Fibroblast of skin of scalp (primary cell): ENCODE measurements at places on chromosomes 16 and 17.

GRCh38 chr16:65307286-65307685, 185.4 kb upstream of the CDH11 start:
- DNase-seq = no peak

GRCh38 chr17:63433746-63434591, 12.1 kb downstream of the CYB561 start:
- peak; percentile 98 for DNase-seq

DNA sequence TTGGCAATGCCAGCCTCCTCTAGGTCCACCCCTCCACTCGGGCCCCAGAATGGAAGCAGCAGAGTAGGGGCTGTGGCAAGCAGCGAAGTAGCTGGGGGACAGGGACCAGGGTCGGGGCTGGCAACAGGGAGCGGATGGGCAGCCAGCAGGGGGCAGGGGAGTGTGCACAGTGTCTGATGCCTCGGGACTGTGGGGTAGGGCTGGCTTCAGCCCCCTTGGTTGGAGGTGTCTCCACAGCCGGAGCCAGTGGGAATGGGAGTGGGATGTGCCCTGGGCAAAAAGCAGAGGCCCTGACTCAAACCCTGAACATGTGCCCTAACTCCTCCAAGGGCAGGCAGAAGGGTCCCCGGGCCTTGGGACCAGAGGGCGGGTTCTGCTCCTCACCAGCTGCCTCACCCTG, 18.5 kb upstream of the ARHGAP27 start:
- DNase-seq = no peak

DNA sequence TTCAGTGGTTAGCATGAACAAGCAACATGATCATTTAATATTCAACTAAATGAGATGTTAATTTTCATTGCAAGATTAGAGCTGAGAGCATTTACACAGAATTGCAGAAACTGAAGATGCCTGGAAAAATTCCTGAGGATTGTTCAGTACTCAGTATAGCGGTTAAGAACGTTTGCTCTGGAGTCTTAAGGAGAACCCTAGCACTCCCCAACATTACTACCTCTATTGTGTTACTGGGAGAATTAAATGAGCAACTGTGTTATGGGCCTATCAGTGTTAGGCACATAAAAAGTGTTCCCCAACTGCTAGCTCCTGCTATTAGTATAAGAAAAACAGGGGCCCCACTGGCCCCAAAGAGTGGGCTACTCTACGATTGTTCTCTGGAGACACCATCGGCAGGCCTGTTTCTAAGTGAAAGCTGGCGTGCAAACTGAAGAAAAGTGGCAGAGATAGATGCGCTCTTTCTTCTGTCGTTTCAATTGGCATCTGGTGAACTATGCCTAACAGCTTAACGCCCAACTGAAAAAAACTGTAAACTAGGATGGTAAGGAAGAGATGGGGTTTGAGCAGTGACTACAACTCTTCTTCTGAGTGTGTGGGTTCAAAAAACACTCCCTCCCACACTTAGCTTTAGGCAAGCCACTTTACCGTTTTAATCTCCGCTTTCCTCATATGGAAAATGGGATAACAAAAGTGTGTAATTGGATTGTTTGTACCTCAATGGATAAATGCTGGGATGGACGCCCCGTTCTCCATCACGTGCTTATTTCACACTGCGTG, 1.3 kb downstream of the CDR2 start:
- no peak for DNase-seq

DNA sequence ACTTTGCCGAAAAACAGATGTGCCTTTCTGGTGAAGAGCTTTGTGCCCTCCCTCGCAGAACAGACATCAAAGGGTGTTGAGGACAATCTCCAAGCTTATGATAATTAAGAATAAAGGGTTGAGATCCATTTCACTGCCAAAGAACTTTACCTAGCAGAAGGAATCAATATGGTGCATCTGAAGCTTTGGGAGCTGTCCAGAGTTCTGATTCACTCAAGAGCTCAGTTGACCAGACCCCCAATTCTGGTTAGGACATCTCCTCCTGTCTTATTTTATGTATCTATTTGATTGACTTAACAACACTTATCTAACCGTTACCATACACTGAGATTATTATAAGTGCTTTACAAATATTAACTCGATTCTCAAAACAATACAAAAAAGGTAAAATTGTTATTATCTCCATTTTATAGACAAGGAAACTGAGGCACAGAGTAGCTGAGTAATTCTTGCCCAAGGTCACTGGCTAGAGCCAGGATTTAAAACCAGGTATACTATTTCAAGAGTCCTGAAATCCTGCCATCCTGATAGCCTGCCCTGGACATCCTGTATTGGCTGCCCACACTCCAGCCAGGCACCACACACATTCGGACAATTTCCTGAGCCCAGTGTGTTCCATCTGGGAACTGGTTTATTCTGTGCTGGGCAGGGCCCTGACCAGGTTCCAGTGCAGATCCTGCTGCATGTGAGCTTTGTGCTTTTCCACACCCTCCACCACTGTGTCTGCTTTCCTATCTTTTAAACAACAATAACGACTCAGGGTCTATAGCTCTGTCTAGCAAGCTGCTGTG, 29.8 kb downstream of the PITPNM3 start:
- DNase-seq = peak; percentile 13

DNA sequence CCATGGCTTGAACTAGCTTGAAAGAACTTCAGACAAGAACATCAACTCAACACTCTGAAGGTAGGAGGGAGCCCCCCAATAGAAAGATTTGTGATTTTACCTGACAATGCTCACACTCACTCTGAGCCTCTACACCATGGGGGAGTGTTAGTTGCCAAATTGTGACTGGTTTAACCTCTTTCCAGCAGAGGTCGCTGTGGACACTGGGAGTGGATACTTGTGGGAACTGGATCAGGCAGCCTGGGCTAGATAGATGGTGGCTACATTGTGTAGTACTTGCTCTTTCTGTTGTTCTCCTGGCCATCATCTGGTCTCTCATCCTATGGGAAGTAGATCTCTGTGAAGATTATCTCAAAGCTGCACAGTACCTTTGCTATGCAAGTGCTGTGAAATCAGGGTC, 2.9 kb downstream of the SMPD3 start:
- peak; percentile 31 for DNase-seq

DNA sequence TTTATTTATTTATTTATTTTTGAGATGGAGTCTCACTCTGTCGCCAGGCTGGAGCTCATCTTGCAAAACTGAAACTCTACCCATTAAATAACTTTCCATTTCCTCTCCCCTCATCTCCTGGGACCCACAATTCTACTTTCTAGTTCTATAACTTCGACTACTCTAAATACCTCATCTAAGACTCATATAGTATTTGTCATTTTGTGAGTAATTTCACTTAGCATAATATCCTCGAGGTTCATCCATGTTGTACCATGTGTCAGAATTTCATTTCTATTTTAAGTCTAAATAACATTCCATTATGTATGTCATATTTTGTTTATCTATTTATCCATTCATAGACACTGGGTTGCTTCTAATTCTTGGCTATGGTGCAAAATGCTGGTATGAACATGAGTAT, 5.1 kb upstream of the NT5M start:
- peak; percentile 88 for DNase-seq

GRCh38 chr16:74053312-74053711, 243.3 kb upstream of the PSMD7 start:
- no peak for DNase-seq

- no peak for DNase-seq
These were observed 258.1 kb downstream of the FTO start for GRCh38 chr16:53962041-53962440.
